Thymus (tissue), 14 donors: ENCODE measurements at places on chromosomes 16 and 17. TPM values are rescaled to one million over a fixed set of nuclear protein-coding genes. Genes with fewer than 3 reads are reported as not detected.

- DNase-seq = no peak
These were observed 35.3 kb downstream of the FAM20A start for GRCh38 chr17:68565661-68566441.

DNA sequence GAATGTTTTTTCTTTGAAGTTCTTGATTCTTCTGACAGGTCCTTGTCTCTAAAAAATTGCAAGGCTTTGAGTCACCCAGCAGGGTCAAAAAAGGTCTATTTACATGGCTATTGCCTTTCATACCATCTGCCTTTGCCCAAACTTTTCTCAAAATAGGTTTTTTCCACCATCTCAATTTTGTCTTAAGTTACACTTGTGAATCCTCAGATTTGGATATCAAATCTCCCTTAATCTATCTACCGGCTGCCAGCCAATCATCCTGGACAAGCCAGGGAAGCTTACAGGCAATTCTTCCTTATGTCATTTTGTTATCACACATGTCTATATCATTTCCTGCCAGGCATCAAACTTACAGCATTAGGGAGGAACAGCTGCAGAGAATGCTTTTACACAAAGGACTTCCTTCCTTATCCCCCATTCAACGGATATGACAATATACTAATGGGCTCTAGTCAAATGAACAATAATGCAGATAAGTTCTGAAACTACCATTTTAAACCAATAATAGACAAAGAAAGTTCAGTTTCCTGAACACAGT, 104.1 kb upstream of the CORO6 start:
- no peak for DNase-seq

DNA sequence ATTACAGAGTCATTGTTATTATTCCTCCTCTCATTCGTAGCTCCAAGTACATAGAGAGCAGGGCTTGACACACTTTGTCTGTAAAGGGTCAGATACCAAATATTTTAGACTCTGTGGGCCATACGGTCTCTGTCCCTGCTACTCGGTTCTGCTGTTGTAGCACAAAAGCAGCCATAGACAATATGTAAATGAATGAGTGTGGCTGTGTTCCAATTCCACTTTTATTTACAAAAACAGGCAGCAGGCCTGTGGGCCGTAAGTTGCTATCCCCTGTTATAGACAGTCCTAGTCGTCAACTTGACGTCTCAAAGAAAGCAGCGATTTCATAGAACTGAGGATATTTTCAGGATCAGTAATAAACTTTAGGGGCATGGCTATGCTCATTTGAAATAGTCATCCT, 161.6 kb downstream of the MSI2 start:
- DNase-seq = no peak

GRCh38 chr17:60087882-60088669, 9.4 kb upstream of the HEATR6 start:
- DNase-seq = no peak

DNA sequence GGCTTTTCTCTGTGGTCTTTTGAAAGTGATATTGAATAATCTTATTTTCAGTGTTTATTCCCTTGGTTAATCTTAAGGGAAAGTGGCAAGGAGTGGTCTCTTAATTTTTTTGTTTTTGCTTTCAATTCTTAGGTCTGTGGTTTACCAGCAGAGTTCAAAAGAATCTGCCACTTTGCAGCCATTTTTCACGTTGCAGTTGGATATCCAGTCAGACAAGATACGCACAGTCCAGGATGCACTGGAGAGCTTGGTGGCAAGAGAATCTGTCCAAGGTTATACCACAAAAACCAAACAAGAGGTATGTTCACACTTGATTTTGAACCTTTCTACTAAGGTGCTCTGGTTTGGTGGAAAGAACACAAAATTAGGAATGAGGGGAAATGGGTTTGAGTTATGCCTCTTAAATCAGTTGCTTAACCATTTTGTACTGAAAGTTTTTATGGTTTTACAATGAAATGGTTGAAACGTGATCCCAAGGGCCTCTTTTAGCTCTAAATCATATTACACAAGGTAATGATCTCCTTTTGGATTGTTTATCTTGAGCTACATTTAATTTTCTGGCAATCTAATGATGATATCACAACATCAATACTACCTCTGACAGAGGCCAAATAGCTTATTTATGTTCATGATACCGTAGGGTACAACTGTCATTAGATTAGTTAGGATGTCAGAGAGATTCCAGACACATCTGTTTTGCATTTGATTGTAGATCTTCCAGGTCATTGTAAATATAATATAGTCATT, 51.6 kb upstream of the CRISPLD2 start:
- no peak for DNase-seq

DNA sequence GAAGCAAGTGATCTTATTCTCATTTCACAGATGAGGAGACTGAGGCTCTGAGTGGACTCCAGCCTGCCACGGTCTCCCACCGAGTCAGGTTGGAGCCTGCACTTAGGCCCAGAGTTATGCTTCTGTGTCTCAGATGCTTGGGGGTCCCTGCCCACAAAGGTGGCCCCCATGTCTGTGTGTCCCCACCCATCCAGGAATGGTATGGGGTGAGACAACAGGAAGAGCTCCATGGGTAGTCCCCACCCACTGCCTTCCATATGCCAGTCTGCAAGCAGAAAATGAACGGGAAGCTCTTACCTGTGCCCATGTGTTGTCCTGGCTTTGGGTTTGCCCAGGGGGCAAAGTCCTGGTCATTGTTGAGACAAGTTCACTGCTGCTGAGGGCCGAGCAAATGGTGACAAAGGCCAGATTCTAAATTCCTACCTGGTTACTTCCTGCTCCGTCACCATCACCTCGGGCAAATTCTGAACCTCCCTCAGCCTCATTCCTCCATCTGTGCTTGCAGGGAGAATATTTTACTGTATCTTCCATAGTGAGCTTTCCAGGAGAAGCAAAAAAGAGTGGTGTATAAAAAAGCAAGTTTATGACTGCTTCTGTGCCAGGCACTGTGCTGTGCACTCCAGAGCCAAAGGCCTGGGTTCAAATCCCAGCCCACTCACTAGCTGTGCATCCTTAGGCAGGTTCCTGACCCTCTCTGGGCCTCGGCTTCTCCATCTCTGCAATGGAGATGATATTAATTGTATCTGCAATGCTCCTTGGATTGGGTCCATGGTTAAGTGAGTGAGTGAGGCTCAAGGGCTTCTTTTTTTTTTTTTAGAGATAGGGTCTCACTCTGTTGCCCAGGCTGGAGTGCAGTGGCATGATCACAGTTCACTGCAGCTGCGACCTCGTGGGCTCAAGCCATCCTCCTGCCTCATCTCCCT, 9.3 kb downstream of the IL4R start:
- no peak for DNase-seq

DNA sequence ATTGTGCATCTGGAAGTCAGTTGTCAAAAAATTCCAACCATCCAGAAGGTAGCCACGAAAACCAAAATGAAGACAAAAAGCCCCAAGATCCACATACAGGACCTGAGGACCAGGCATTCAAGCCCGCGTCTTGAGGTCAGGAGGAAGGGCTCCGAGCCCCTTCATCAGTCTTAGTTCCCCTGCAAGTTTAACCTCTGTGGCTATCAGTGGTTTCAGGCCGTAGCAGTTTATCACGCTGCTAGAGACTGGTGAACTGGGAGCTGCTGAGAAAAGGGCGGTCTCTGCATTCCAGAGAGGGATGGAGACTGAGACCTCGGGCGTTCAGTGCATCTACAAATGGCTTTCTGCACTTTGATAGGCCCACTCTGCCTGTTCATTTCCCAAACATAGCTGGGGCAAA, 70.6 kb downstream of the IRF8 start:
- no peak for DNase-seq

DNA sequence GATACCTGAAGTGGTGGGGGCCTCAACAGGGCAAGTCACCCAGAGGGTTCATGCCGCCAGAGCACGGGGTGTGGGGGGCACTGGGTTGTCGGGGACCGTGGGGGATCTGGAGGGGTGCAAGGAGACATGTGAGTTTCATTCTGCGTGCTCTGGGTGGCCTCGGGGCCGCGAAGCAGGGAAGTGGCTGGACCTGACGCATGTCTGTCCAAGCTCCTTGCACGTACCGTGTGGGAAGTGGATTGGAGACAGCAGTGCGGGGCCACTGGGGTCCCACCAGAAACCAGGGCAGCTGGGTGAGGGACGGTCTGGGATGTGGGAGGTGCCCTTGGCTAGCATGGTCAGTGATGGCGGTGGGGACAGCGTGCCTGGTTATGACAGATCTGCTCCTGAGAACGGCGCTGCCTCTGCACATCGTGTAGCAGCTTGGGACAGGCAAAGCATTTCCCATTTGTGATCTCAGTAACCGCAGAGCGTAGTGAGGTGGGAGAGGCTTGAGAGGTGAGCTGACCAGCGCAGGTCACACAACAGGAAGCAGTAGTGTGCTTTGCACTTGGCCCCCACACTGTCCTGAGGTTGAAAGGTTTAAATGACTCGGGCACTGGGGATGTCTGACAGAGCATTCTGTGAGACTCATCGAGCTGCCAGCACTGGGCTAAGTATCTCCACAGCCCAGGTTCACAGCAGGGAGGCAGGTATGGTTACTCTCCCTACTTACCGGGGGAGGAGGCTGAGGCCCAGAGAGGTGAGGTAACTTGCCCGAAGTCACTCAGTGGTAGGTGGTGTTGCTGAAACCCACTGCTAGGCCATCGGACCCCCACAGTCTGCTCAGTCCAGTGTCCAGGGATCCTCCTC, 114.4 kb downstream of the SOCS1 start:
- DNase-seq = no peak

DNA sequence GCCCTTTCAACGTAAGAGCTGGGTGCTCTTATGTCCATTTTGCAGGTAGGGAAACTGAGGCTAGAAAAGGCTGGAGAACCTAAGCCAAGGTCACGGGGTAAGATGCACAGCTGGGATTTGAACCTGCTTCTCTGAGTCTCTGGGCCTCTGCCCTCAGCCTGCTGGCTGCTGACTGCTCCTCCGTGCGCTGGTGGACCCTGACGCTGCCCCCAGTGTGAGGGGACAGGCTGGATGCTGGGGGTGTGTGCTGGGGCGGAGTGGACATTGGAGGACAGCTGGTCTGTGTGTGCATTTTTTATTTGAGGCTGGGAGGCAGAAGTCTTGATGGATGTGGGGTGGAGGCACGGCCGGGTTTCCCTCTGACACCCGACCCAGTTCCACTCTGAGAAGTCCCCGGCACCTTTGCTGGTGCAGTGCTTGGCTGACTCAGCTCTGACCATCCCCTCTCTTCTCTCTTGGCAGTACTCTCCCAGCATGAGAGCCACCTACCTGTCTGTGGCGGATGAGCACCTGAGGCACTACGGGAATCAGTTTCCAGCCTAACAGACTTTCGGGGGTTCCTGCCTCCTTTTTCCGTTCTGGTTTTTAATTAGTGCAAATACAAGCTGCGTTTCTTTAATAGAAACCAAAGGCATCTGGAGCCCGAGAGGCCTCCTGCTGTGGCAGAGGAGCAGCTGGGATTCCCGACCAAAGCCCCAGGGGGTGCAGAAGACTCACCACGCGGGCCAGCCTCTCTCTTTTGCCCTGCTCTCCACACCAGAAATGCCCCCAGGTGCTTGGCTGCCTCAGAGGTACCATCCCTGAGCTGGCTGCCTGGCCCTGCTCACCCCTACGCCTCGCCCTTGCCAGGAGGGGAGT, 14.1 kb upstream of the DNAI2 start:
- DNase-seq = no peak

DNA sequence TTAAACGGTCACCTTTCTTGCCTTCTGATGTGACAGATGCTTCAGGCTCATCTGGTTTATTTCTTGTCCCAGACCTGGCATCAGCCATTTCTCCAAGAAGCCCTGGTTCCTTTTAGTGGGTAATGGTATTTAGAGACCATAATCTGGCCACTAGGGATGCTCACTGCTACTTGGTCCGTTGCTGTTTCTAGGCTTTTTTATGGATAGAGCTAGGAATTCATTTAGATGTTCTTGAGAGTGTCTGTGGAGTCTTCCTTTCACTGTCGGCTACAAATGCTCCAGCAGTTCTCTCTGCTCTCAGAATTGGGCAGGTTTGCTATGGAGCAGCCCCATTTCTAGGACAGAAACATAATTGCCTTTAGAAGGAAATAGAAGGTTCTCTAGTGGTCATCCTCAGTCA, 214.5 kb downstream of the KATNIP start:
- DNase-seq = no peak

DNA sequence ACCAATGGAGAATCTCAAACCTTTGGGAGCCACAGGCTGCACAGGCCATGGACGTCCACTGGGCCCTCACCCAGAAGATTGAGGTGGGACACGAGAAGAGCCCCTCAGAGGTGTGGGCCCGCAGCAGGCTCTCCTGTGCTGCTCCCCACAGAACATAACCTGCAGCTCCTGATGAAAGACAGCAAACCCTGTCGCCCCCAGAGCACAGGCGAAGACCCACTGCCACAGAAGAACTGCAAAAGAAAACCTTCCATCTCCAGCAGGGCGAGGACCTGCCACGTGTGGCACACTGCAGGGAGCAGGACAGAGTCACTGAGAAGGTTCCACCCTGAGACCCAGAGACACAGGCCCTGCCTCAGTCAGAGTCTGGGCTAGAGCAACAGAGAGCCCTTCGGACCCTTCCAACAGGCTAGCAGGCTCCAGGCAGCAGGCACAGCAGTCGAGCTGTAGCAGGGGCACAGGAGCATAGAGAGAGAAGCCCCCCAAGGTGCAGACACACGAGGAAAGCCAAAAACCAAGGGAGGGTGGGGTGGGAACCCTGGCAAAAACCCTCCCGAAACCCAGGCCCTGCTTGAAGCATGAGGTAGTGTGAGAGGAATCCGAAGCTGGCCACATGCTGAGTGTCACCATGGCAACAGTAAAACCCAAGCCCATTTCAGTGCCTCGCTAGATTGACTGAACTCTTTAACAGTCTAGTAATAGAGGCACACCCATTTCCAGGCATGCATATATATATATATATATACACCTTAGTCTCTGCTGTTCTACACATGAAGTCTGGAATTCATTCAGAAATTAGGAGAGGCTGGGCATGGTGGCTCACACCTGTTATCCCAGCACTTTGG, 60.0 kb upstream of the CHMP6 start:
- no peak for DNase-seq

DNA sequence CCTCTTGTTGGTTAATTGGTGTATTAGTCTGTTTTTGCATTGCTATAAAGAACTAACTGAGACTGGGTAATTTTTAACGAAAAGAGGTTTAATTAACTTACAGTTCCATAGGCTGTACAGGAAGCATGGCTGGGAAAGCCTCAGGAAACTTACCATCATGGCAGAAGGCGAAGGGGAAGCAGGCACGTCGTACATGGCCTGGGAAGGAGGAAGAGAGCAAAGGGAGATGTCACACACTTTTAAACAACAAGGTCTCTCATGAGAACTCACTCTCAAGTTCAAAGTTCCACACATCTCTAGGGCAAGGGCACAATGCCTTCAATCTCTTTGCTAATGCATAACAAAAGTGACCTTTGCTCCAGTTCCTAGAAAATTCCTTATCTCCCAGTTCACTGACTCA, 125.0 kb upstream of the IRX5 start:
- no peak for DNase-seq

DNA sequence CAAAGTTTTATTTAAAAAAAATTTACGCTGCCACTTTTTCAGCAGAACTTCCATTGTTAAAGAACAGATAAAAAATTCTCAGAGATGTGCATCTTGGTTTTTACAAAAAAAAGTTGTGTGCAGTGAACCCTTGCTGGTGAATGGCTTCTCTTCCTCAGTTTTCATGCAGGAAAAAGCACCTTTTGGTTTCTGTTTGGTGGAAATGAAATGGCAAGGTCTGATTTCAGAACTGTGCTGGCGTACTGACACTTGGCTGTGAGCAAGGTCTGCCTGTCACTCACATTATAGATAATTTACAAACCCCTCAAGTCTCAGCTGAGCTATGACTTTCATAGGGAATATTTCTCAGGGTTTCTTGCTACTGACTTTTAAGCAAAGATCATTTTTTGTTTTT, 5.7 kb upstream of the SALL1 start:
- no peak for DNase-seq

Gene ABCC12
- total RNA-seq = 0.05 TPM

- DNase-seq = no peak
These were observed 52.6 kb downstream of the BCAS3 start for GRCh38 chr17:60730273-60730672.
